ENCODE measurements at places on chromosomes 3 and 15.

GRCh38 chr3:120678984-120679383 is 3.1 kb downstream of the HGD start:
- peak; percentile 55 for DNase-seq

DNA sequence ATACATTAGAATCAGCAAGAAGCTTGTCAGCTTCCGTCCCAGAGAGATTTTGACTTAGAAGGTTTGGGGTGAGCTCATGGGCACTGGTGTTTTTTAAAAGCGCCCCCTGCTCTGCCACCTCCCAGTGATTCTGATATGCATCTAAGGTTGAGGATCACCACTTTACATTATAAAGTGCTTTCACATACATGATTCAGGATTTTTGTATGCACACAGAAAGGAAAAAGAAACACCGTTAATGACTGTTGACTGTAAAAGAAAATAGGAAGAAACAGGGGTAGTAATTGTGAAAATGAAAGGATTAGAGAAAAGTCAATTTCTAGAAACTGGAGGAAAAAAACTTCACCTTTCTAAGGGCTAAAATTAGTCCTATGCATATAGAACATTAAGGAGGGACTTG is 104.9 kb upstream of the ZBED2 start:
- no peak for DNase-seq

GRCh38 chr3:117603097-117603496 is 893.5 kb downstream of the TUSC7 start:
- peak; percentile 61 for DNase-seq

DNA sequence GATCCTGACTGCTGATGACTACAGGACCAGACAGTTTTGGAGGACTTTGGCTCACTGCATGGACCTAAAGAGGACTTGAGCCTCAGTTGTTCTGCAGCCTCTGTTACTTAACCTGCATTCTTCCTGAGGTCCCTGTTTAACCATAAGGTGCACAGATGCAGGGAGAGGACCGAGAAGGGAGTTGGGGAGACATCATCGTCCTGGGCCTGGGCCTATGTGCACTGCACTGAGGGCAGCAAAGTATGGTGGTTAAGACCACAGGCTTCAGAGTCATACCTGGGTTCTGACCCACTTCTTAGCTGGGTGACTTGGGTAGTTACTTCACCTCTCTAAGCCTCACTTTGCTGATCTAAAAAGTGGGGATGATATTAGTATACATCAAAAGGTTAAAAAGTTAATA is 21.9 kb downstream of the KY start:
- no peak for DNase-seq

- DNase-seq, result peak; percentile 78
Measured at GRCh38 chr3:132730891-132731580, 8.8 kb upstream of the NPHP3 start.

DNA sequence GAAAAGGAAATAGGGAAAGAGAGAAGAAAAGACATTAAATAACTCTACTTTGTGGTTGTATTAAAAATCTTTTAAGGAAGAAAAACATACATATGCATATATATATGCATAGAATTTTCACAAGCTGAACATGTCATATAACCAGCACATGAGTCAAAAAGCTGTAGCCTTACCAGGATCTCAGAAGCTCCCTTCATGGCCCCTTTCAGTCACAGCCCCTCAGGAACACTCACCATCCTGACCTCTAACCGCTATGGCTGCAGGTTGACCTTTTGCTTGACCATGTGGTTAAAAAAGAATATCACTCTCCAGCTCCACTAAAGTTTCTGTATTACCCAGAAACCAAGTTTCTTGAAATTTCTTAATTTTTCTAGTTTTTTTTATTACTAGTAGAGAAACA is 103.4 kb downstream of the CHST2 start:
- DNase-seq, result no peak

DNA sequence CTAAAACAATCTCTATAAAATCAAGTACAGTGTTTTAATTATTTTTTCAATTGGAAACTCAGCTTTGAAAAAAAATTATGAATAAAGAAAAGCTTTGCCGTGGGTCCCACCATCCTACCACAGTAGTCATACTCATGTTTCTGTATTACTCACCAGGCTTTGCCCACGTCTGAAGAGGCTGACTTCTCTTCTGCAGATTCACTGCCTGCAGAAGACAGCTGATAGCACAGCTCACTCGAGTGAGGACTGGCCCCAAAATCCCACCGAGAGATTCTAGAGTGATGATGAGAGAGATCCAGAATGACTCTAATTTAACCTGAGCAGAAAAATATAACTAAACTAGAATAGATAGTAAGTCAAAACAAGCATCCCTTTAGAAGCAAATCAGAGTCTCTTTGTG is 11.9 kb downstream of the C2CD4B start:
- DNase-seq, result no peak

GRCh38 chr3:153830552-153830951 is 290.6 kb upstream of the ARHGEF26 start:
- no peak for DNase-seq

DNA sequence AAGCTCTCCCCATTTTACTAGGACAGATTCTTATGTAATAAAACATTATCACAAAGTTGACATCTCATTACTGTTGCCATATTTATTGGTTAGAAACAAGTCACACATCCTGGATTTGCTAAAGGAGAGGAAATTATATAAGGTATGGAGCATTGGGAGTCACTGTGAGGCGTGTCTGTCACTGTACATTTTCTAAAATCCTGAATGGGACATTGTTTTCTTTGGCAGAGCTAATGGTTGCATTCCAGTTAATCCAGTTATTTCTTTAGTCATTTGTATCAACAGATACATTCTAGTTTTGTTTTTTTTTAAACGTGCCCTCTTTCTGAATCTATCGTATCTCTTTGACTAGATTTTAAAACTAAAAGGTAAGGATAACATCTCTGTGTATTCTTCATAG is 70.2 kb upstream of the MITF start:
- peak; percentile 35 for DNase-seq

DNA sequence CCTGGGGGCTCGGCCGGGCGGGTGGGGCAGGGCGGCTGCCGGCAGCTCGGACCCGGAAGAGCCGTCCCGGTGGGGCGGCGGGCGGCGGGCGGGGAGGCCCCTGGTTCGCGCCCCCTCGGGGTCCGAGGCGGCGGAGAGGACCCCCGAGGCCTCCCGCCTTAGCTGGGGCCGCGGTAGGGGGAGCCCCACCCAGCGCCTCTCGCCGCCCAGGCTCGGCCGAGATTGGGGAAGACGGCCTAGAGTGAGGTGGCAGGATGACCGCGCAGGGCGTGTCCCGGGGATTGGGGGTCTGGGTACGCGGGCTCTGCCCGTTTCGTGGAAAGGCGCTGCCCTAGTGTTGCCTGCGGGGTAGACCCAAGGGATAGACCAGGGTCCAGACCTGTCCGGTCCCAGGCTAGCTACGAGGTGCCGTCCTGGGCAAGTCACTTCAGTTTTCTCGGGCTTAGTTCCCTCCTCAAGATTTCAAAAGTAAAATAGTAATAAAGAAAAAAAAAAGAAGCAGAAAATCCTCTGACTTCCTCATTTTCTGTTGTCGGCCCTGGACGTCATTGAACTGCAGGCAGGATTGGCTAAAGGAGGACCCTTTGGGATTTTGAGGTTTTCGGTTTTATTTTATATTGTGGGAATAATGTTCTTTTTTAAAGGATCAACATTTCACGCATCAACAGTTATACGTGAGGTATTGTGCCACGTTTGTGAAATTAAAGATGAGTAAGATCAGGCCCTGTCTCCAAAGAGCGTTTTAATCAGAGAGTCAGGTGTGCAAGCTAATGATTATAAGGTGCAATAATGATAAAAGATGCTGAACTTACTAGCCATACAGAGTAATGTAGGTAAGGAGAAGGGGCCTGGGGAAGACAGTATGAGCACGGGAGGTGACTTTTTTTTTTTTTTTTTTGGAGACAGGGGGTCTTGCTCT is 679 bp downstream of the IQGAP1 start:
- no peak for DNase-seq

GRCh38 chr15:53880357-53880756 is 97.9 kb upstream of the UNC13C start:
- peak; percentile 5 for DNase-seq

DNA sequence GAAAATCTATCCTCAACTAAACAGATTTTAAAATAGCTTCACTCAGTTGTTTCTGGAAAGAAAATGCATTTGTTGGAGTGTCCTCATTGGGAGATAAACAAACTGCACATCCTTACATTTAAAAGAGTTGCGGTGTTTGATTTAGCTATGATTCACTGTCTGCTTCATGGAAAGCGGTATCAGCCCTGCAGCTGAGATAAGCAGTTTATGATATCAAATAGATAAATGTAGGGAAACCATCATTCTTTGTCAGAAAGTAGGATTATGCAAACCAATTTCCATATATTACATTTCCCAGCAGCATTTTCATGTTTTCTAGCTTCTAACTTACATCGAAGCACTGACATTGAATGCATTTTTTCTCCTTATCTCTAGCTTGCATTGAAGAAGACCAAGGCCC is 698.9 kb downstream of the DIPK2A start:
- no peak for DNase-seq

- DNase-seq, result no peak
Measured at GRCh38 chr3:111542611-111543300, 759 bp downstream of the CD96 start.

- no peak for DNase-seq
Measured at GRCh38 chr15:78671626-78672211, 30.7 kb upstream of the CHRNB4 start.
